ENCODE measurements at places on chromosomes 7 and 10. TPM values are rescaled to one million over a fixed set of nuclear protein-coding genes. Genes with fewer than 3 reads are reported as not detected.

DNA sequence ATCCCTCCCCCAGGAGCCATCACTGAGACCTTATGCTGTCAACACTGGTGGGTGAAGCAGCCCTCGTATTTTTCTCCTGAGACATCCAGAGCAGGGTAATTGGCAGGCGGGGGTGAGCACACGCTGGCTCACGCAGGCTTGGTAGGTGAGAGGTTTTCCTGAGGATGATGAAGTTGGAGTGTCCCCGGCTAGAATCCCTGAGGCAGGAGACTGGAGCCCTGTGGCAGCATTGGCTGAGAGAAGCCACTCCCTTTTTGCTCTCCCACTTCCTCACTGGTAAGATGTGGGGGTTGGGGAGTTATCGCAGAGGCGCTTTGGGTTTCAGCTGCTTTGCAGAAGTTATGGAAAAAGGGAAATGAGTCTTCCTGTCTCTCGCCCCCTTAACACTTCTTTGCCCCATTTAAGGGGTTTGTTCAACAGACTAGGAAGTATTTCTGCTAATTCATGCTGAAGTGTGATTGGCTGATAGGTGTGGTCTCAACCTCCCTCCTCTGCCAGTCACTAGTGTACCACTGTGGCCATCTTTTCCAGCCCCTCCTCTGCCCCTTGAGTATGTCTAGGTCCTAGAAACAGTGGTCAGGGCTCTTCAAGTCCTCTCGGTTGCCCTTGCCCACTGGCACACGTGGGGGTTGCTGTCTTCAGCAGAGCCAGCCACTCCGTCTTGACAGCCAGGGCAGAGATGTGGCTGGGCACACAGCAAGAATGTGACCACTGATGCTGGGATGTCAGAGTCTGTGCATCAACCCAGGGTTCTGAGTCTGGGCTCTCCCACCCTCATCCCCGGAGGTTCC is 5.7 kb downstream of the ARPC1B start:
- peak; percentile 57 for DNase-seq

DNA sequence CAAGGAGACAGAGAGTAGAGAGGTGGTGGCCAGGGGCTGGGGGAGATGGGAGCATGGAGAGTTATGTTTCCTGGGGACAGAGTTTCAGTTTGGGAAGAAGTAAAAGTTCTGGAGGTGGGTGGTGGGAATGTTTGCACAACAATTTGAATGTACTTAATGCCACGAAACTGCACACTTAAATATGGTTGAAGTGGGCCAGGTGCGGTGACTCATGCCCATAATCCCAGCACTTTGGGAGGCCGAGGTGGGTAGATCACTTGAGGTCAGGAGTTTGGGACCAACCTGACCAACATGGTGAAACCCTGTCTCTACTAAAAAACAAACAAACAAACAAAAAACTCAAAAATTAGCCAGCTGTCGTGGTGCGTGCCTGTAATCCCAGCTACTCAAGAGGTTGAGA is 137.2 kb downstream of the PFKFB3 start:
- no peak for DNase-seq

GRCh38 chr10:113133497-113134115 is 183.6 kb downstream of the TCF7L2 start:
- DNase-seq = peak; percentile 31

- peak; percentile 54 for DNase-seq
Observed at GRCh38 chr10:60414877-60415585, 25.4 kb upstream of the ANK3 start.

Gene ANLN
- total RNA-seq = 164 TPM
